ENCODE measurements at places on chromosomes 16 and 17.

DNA sequence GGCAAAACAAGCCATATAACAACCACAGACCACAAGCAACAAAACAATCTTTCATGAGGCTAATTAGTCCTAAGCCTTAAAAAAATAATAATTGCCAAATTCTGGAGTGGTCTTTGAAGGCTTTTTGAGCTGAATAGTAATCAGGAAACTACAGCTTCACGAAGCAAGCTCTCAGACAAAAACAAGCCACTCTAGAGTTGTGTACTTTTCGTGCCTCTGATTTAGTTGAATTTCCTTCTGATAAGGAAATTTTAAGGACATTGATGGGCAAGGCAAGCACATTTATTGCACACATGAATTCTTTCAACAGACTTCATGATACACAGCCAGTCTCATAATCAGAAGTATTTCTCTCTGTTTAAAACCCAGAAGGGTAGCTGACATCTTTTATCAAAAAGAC, 130.8 kb upstream of the IRX3 start:
- no peak for DNase-seq

- no peak for DNase-seq
These were observed 21.2 kb downstream of the C1QTNF1 start for GRCh38 chr17:79045001-79045729.

DNA sequence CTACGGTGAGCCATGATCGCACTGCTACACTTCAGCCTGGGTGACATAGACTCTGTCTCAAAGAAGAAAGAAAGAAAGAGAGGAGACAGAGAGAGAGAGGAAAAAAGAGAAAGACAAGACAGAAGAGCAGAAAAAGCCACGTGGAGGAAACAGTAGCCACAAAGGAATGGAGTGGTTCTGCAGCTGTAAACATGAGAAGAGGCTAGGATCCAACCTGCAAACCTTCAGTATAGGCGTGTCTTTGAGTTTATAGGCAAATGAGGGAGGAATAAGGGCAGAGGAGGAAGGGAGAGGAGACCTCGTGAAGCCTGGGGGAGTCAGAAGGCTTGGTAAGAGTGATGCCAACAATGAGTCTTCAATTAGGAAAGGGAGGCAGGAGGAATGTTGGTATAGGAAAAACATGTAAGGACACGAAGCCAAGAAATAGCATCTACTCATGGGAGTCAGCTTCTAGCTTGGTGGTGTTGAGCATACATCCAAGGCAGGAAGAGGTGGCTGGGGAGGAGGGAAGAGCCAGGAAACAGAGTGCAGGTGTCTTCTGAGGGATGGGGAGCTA, 3.9 kb downstream of the MED9 start:
- no peak for DNase-seq

DNA sequence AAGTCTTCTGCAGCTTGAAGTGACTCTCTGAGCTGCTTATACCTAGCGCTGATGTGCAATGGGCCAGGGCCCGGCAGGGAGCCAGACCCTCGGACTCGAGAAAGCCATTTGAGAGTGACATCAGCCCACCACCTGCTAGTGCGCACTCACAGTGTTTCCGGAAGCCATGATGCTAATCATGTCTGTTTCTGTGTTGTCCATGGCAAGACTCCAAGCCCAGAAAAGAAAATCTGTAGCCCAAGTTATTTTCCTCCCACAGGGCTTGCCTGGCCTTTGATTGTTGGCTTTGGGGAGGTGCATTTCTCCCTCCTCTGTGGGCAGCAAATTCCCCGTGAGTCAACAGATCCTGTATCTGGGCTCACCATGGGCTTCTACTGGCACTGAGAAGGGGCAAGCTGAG, 1.8 kb upstream of the CDRT4 start:
- no peak for DNase-seq

- DNase-seq = no peak
These were observed 114.5 kb upstream of the GOT2 start for GRCh38 chr16:58848662-58849002.

- DNase-seq = no peak
These were observed 491 bp downstream of the USP7 start for GRCh38 chr16:8963010-8963820.

GRCh38 chr17:39625198-39625785, 1.5 kb upstream of the PPP1R1B start:
- DNase-seq = no peak

GRCh38 chr16:12959072-12959471, 57.7 kb downstream of the SHISA9 start:
- no peak for DNase-seq

DNA sequence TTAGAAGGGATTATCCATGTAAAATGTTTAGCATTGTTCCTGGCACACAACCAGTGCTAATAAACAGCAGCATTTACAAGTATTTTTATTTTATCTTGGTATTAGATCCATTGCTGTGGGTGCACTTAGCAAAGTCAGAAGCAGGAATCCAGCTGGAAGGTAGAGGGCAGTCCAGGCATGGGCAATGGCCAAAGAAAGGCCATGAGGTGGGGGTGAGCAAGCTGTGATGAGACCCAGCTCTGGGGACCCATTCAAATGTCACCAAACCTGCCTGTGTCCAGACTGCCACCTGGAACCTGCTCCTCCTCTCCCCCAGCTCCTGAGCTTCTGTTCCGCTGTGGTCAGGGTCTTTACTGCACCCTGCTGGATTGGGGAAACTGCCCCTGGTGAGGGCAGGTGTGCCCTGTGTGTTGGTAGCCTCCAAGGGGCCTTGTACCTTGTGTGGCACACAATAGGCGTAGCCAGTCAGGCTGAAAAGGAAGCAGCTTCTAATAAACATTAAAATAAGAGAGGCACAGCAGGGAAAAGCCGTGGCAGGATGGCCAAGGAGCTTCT, 118.0 kb upstream of the CRHR1 start:
- no peak for DNase-seq

DNA sequence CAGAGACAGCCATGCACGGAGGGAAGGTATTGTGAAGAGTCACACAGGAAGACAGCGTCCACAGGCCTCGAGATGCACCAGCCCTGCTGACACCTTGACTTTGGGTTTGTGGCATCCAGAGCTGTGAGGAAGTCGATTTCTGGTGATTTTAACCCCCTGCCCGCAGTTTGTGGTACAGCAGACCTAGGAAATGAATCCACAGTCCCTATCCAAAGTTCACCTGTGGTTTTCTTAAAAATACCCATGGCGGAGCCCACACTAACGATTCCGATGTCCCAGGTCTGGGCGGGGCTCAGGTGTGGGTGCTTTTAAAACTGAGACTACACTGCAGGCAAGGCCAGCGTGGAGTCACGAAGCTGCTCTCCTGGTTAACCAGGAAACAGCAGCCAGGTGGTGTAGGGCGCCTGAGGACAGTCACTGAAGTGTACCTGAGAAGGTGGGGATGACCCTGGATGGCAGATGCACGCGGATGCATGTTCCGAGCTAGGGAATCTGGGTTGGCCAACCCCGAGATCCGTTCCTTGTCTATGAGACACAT, 14.4 kb upstream of the MEAK7 start:
- DNase-seq = no peak

- no peak for DNase-seq
These were observed 1.0 kb downstream of the KIFC3 start for GRCh38 chr16:57801098-57801808.

GRCh38 chr16:16151315-16151714, 72.0 kb downstream of the ABCC6 start:
- DNase-seq = no peak

DNA sequence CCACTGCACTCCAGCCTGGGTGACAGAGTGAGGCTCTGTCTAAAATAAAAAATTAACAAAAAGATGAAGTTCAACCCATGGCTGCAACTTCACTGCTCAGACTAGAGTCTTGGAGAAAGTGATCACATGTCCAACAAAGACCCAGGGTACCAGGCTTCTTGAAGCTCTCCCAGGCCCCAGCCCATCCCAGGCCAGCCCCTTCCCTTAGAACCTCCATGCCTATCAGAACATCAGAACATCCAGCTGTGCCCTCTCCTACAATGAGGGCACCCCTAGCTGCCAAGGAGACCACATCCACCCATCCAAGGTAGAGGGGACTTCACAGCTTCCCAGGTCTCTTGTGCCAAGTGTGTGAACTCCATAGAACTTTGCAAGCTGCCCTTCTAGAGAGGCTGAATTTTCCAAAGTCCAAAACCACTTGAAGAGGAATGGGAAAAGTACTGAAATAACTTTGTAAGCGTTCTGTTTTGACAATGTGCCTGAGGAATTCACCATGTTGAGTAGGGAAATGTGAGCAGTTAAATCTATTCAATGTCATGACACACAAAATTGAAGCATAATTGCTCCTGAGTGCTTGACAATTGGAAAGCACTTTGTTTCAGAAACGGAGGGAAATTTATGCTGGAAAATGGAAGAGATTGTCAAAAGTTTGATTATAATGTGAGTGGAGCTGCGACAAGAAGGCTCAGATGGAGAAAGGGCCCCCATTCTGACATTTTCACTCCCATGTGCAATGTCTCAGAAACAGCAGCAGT, 230.4 kb downstream of the ZNF423 start:
- no peak for DNase-seq

GRCh38 chr16:84567286-84567962, 50.5 kb downstream of the COTL1 start:
- DNase-seq = no peak

DNA sequence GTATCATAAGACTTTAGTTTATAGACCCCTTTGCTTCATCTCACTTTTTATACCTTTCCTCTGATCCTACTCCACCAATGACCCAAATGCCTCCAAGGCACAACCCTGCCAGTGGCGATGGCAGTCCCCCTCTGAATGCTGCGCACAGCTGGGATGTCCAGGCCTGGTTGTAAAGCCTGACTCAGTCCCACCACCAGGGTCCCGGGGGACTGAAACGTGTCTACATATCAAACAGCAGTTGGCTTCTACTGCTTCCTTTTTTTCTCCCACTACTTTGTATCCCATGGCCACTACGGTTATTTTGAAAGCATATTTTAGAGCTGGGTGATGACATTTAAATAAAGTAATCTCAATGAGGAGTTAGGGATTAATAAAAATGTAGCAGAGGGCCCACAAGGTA, 329.8 kb upstream of the PSMD7 start:
- no peak for DNase-seq

DNA sequence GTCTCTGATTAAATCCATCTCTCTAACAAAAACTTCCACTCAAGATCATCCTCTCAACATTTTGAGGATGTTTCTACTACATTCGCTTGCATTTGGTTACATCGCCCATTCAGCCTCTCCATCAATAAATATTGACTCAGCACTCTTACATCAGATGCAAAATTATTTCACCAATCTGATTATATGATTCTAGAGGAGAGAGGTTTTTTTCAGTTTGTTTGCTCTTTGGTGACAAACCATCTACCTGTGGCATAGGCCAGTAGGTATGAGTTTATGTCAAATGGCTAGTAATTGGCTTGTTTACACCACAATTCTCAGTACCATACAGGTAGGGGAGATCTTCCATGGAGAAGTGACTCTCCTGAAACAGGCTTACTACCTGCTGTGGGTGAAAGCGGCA, 52.3 kb downstream of the TOX3 start:
- no peak for DNase-seq

DNA sequence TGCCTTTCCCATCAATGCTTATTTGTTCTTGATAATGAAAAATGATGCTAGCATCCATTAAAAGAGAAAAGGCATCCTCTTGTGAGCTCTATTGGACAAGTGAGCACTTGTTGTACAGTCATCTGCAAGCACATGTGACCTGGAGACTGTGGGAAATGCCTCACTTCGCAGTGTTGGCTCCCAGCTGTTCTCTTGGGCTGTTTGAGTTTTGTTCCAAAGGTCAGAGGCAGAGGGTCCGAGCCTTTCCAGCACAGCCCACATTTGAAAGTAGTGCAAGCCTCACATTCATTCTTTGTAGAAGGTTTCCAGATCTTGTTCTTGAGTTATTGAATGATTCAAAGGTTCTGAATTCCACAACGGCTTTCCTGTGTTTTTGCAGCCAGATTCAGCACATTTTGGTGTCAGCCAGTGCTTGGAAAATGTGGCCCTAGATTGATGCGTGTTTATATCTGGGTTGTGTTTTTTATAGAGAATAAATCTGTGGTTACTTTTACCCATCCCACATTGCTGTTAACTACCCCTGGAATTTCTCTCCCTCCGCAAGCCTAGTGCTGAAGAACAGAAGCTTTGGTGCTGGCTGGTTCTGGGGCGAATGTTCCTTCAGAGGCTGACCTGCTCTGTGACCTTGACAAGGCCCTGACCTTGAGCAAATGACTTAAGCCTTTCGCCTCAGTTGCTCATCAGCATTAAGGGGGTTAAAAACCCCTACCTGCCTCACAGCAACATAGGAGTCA, 49.8 kb downstream of the CDH1 start:
- no peak for DNase-seq

DNA sequence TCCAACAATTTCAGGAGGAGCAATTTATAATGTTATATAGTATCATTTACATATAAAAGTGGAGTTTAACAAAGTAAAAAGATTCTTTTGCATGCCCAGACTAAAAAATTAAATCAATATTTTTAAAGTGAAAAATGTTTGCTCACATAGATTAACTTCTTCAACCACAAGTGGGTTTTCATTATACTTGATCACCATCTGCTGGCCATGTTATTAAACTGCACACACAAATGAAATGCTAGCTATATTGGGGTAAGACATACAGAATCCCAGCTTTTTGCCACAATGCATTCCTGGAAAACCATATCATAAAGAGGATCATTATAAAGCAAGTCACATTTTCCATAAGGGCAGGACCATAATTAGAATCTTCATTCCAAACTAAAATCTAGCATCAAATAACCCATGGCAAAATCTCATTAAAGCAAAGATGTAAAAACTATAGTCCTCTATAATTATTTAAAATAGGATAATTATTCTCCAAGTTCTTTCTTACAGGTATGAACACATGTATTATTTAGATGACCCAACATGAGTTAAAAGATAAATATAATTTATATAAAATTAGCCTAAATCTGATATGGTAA, 26.3 kb downstream of the CEP112 start:
- DNase-seq = no peak

GRCh38 chr16:46627746-46628145, 6.6 kb upstream of the SHCBP1 start:
- DNase-seq = no peak

DNA sequence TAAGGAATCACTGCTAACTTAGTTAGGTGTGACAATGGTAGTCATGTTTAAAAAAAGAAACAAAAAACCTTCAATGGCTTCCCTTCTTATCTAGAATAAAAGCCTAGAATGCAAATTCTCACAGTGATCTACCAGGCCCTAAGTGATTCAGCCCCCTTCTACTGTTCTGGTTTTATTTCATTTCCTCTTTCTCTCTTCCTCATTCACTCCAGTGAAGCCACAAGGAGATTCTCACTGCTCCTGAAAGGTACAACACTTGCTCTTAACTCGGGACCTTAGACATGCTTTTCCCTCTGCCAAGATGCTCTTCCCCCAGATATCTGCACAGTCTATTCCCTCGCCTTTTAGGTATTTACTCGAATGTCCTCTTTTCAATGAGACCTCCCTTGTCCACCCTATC, 3.7 kb downstream of the PIGS start:
- no peak for DNase-seq

- no peak for DNase-seq
These were observed 20.7 kb upstream of the CDH13 start for GRCh38 chr16:82605863-82606620.

GRCh38 chr16:31532896-31533295, 5.2 kb downstream of the AHSP start:
- DNase-seq = no peak

All from NCI-H524 treated with DMSO at 0.1 percent for 48 hours (cell line).